ENCODE measurements at places on chromosomes 5 and 9. TPM values are rescaled to one million over a fixed set of nuclear protein-coding genes. Genes with fewer than 3 reads are reported as not detected.

Gene SGTB
- total RNA-seq, result 8.8 TPM

GRCh38 chr5:111999286-111999685 lies 242.3 kb upstream of the NREP start:
- no peak for DNase-seq

DNA sequence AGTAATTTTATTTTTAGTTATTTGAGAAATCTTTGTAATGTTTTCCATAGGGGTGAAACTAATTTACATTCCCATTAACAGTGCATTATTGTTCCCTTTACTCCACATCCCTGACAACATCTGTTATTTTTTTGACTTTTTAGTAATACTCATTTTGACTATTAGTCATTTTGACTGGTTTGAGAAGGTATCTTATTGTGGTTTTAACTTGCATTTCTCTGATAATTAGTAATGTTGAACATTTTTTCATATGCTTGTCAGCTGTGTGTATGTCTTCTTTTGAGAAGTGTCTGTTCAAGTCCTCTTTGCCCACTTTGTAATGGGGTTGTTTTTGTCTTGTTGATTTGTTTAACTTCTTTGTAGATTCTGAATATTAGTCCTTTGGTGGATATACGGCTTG lies 27.5 kb downstream of the CCDC152 start:
- DNase-seq, result no peak

DNA sequence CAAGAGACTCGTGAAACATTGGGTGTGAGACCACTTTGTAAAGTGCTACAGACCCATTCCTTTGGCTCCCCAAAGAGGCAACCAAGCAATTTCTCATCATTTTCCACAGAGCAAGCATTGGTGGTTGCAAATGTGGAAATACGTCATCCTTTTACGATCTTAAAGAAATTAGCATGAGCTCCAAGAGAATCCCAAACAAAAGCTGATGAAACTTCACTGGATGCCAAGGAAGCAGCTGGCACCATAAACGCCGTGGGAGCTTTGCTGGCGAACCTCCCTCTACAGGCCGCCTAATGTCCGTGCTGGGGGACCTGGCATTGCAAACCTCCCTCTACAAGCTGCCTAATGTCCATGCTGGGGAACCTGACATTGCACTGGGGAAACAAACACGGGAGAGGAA lies 432.4 kb downstream of the ACTL7B start:
- no peak for DNase-seq

- no peak for DNase-seq
Measured at GRCh38 chr9:136138566-136138965, 19.9 kb upstream of the TMEM250 start.

DNA sequence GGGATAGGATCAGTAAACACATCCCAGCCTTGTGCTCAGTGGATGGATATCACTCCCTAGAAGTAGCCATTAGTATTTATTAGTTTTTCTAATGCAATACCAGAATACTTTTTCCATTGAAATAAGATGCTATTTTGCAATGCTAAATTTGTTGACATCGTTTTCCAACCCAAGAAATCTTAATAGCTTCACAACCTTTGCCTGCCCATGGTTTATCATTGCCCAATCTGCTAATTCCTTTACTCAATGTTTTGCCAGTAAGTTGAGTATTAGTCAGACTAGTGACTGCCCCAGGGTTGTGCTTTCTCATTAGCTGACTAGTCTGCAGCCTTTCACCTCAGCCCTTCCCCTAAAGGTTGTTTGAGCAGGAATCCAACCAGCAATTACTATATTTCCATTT lies 62.9 kb downstream of the NREP start:
- DNase-seq, result no peak

DNA sequence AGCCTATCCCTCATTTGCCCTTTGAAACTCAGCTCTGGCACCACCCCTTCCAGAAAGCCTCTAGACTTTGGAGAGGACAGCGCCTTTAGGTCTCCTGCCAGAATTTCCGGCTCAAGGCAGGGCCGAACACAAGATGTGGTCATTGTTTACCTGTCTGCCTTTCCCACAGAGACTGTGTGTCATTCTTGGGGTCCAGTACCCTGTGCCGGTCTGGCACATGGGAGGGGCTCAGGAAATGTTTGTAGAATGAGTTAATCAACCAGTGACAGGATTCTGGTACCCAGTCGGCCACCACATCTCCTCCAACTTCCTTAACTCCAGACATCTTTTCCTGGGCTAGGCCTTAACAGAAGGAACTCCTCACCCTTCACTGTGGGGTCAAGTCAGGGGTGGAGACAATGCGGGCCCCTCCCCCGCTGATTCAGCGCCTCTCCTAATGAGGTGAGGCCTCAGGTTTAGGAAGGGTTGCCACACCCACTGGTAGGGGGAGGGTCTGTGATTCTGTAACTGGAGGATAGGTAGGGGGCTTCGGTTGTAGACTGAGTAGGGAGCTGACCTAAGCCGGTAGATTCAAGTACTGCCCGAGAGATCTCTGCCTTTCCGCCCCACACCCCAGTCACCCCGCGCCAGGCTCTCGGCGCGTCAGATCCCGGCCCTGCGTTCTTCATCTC lies 29.3 kb downstream of the PCDH1 start:
- DNase-seq, result peak; percentile 73

- DNase-seq, result no peak
Measured at GRCh38 chr5:122699201-122699600, 75.7 kb upstream of the SNX2 start.

All from kidney (tissue), 22 donors.